ENCODE measurements at places on chromosomes 6 and 20.

DNA sequence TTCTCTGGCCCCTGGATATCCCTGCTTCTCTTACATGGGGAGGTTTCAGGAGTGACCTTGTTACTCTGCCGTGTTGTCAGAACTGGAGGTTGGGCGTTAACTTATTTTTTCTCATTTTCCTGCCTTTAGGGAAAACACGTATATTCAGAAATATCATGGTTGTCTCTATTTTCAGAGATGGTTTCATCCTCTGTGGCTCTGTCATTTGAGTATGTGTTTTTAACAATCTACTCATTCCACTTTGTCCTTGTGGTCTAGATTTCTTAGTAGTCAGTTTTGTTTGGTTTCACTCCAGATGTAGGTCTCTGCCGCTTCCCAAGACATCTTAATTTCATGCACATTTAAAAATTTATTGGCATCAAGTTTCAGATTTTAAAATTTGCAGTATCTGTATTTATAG, 45.9 kb downstream of the KCNS1 start:
- no peak for DNase-seq

GRCh38 chr6:113825781-113826180, 31.4 kb upstream of the MARCKS start:
- DNase-seq = peak; percentile 33

- no peak for DNase-seq
These were observed 90.0 kb downstream of the SLC22A23 start for GRCh38 chr6:3366596-3367413.

- no peak for DNase-seq
These were observed 44.5 kb upstream of the PHACTR3 start for GRCh38 chr20:59559863-59560262.

- DNase-seq = no peak
These were observed 62.7 kb downstream of the FOXC1 start for GRCh38 chr6:1672379-1672778.

DNA sequence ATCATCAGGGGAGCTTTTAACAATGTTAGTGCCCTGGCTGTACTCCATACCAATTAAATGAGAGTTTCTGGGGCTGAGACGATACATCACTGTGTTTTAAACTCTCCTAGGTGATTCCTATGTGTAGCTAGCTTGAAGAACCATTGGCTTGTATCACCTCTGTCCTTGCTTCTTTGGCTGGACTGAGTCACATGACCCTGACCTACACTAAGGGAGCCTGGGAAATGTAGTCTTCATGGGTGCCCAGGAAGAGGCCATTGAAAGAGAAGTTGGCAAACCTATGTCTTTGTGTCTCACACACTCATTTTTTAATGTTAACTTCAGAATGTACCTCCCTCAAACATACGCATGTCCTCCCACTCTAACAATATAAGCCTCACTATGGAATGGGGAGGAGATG, 506.6 kb downstream of the DHX35 start:
- DNase-seq = no peak

DNA sequence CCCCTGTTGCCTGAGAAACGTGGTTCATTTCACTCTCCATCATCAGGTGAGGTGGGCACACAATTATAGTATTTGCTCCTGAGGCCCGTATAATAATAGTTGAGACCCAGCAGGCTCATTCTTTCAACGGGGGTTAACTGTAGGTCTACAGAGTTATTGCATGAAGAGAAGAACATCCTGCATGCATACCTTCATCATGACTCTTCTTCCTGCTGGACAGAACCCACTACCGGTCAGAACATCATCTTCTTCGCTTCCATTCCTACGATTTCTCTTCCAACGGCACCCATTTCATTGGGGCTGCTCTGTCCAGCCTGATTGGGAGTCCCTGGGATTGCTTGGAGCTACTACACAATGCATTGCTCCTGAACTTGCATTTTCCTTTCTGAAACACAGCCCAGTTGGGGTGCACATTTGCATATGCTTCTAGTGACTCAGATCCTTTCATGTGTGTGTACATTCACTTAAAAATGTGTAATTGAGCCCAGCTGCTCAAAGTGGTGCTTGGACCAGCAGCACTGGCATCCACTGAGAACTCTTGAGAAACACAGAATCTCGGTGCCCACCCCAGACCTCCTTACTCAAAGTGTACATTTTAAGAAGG, 57.4 kb downstream of the SLC24A3 start:
- DNase-seq = no peak

DNA sequence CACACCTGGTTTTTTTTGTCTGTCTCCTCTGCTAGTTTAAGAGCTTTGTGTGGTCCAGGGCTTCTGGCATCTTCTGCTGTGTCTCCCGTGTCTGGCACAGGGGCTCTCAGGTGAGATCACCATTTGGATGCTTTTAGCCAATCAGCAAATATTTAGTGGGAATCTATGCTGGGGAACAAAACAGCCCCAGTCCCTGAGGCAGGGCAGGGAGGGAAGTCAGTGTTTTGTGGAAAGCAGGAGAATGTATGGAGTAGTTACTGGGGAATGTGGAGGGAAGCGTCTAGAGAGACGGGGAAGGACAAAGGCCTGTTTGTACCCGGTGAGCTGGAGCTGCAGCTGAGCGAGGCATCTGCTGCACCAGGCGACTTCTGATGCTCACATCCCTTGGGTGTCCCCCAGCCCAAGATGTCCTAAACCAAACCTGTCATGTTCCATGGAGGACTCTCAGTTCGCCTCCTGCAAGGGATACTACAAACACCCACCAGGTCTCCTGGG, 49.3 kb upstream of the NNAT start:
- DNase-seq = no peak

DNA sequence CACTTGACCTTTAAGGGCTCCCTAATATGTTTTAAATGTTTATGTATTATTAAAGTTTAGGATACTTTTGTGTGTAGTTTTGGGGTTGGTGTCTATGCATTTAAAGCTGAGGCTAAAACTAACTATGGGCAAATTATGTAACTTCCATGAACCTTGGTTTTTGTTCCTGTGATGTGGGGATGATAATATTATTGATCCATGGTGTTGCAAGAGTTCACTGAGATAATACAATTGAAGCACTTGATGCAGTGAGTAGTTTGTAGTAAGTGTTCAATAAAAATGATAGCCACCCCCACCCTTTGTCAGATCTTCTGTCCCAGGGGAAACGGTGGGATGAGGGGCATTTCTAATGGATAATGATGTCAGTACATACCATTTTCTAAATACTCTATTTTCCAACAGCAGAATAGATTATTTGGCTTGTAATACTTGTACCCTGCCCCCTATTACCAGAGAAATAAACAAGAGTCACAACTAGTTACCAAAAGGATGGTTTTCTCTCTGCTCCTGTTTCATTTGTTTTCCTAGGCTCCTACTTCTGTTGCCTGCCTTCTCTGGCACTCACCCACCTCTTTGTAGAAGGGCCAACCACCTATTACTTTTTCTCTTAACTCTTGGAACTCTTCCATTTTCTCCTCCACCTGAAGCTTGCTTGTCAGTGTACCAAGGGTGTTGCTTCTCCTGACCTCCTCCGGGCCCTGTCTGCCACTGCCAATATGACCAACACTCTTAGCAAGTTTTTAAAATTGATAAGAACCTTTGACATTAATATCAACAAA, 97.9 kb downstream of the RCAN2 start:
- no peak for DNase-seq

DNA sequence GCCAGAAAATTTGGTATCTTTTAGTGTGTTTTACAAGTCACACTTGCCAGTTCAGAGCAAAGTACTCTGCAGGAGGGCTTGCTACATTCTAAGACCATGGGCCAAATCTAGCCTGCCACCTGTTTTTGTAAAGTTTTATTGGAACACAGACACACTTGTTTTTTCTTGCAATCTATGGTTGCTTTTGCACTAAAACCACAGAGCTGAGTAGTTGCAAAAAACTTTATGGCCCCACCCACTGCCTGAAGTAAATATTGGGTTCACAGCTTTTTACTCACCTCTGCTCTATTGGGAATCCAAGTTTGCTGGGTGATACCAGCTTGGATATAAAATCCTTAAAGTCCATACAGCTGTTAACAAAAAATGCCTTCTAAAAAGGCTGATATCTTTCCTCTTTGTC, 109.0 kb downstream of the ZFP64 start:
- DNase-seq = no peak

DNA sequence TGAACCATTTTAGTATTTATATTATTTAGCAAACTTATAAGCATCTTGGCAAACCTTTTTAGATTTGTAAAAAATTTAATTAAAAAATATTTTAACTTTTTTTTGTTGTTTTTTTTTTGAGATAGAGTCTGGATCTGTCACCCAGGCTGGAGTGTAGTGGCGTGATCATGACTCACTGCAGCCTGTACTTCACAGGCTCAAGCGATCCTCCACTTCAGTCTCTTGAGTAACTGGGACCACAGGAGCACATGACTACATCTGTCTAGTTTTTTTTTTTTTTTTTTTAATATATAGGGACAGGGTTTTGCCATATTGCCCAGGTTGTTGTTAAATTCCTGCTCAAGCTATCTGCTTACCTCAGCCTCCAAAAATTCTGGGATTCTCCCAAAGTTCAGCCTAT, 161.1 kb downstream of the EYS start:
- no peak for DNase-seq

- no peak for DNase-seq
These were observed 44.5 kb downstream of the SCAND1 start for GRCh38 chr20:35909796-35910195.

GRCh38 chr6:8329562-8329961, 105.8 kb downstream of the SLC35B3 start:
- DNase-seq = peak; percentile 31

- DNase-seq = no peak
These were observed 1.0 kb upstream of the MTRES1 start for GRCh38 chr6:107026965-107027364.

DNA sequence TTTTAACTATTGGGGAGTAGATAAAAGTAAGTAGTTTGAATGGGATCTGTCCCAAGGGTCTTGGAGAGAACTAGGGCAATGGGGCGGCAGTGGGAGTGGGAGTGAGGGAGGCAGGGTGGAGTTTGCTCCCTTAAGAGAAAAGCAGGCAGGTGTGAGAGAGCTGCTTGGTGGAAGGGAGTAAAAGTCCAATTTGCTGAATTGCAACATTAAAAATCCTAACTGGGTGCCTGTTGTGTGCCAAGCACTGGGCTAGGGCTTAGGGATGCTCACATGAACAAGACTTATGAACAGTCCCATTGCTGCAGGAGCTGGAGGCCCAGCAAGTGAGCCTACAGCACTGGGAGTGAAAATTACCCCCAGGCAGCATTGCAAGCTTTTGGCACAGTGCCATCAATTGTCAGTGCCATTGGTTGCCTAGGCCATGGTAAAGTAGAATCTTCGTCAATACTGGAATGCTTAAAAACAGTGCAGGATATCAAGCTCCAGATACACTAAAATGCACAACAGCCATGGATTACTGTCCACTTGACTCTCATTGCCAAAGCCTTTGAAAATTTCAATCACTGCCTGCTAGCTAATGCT, 277.7 kb upstream of the JARID2 start:
- no peak for DNase-seq

DNA sequence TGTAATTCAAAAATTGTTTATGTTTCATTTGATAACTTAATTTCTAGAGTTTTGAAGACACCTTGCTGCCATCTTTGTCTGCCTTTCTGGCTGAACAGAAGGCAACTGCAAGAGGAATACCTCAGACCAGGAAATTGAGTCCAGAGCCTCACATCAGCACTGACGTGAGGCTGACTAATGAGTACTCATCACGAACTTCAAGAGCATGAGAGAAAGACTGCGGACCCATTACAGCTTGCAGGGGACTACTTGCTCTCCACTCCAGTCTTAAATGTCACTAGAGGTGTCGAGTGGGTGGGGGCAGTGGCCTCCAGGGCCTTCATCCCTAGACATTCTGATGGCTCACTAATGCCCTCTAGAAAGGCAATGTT, 109.5 kb upstream of the SSTR4 start:
- no peak for DNase-seq

DNA sequence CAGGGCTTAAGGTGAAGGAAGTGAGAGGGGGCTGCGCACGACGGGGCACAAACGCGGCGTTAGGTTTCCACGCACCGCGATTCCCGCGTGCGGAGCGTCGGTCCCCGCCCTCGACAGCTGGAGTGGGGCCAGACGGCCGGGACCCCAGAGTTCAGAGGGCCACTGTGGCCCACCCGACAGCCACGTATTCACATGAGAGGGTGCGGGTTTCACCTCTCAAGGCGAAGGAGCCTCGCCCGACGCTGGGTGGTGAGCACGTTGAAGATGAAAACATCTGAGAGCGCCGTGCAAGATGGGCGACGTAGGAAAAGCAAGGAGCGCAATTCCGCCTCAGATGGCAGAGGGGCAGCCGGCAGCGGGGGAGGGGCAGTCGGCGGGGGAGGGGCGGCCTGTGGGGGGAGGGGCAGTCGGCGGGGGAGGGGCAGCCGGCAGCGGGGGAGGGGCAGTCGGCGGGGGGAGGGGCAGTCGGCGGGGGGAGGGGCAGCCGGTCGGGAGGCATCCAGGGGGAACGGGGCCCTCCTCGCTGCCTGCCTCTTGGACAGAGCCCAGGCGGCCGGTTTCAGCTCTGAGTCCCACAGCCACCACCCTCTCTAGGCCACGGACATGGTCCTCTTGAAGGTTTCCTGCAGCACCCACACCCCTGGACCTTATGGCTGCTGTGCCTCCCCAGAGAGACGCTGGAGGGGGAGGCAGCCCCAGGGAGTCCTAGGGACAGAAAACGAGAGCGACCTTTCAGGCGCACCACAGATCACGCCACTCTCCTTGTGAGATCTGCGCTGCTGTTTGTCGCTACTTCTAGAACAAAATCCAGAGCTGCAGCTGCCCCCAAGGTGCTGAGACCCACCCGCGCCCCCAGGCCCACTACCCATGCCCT, 113.7 kb downstream of the DLL1 start:
- peak; percentile 46 for DNase-seq

- DNase-seq = no peak
These were observed 28.1 kb upstream of the PNPLA1 start for GRCh38 chr6:36241728-36242127.

DNA sequence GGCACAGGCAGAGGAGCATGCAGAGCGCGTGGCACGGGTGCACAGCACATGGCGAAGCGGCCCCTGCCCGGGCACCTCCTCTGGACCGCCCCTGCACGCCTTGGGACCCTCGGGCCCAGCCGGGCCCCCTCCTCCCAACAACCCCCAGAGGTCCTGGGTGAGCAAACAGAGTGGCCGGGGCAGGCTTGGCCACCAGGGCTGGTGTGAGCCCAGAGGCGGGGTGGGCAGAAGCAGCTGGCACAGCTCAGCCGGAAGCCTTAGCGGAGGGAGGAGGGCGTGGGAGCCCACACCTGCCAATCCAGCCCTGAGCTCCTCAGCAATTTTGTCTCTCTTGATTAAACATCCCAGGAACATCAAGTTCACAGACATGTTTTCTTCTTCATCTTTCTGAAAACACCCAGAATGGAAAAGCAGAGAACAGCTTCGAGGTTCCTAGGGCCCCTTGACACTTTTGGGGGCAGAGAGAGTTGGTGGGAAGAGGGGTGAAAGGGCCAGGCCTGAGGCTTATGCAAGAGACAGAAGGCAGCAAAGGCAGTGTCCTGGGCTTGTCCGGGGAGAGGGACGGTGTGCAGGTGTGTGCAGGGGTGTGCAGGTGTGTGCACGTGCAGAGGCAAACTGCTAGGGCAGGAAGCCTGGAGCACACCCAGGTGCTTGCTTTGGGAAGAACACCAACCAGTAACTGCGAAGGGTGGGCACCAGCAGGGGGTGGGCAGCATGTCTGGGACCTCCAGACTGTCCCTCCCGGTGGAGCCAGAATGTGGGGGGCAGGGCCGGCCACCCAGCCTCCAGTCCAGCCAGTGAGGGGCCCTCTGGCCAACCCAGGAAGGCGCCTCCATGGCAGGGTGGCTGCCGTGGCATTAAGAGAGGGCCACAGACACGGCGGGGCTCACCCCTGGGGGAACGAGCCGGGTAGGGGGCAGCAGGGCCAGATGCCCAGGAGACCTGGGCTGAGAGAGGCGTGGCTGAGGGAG, 4.8 kb downstream of the HRH3 start:
- no peak for DNase-seq
